Memory B cell (primary cell): ENCODE measurements at places on chromosomes 2 and 18.

DNA sequence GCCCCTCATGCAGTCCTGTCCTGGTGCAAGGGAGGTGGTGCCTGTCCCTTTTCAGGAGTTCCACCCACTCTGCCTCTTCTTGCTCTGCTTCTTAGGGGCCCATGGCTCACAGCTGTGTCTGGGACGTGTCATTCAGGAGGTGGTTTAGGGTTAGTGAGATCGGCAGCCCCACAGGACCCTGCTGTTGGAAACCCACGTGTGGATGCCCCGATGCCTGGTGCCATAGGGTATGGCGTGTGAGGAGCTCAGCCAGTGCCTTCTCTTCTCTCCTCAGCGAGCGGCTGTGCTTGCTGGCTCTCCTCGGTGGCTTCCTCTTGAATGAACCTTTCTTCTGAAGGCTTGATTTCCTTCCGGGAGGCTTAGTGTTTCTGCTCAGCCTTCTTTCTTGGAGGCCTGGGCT lies 55.2 kb downstream of the LDLRAD4 start:
- H3K27ac ChIP-seq = no peak overlapping the region
- H3K36me3 ChIP-seq = no peaks in the 10 kb centered on the region
- no peak overlapping the region for H3K4me3 ChIP-seq
- DNase-seq = no peak
- peaks cover 8% of the 10 kb centered on the region for H3K27me3 ChIP-seq

DNA sequence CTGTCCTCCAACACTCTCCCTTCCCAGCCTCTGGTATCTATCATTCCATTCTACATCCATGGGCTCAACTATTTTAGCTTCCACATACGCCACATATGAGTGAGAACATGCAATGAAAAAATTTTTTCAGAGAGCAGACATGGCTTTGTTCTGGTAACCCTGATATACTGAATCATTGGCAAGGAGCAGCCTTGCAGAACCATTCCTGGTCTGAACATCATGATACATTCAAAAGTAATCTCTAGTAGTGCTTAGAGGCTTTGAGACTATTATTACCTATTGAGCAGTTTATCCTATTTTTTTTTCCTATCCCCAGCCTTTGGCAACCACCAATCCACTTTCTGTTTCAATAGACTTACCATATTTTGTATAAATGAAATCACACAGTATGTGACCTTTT lies 393.1 kb upstream of the KCNH7 start:
- H3K27me3 ChIP-seq = no peaks in the 10 kb centered on the region
- no peak overlapping the region for H3K27ac ChIP-seq
- no peak overlapping the region for H3K4me3 ChIP-seq
- H3K36me3 ChIP-seq = no peaks in the 10 kb centered on the region
- DNase-seq = no peak

DNA sequence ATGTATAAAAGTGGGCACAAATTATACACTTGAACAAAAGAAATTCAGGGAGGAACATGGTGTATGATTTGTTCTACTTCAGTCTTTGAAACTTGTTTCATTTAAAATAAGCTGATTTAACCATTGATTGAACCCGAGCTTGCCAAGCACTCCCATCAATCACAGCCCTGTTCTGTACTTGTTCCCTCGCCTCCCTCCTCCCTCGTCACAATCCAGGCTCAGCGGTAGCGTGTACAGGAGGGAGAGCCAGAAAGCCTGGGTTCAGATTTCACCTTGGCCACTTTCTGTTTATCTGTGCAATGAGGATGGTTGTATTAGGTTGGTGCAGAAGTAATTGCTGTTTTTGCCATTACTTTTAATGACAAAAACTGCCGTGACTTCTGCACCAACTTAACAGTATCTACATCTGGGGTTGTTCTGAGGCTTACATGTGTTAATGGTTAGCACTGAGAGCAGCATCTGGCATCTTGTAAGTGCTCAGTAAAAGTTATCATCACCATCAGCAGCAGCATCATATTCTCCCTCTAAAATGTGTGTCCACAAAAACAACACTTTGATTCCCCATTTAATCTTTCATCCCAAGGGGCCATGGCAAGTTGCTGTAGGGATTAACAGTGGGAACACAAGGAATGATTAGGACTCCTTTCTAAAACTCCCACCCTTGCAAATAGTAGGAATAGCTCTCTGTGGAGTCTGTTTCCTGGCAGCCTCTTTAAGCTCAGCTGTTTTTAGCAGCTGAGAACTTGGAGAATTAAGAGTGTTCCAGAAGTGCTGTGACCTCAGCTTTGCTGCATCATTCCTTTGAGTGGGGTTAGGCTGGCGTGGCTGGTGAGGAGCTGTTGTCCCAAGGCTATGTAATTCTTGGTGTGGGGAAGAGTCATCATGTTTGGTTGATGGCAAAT lies 4.7 kb downstream of the DPYSL5 start:
- H3K27me3 ChIP-seq = peaks cover 12% of the 10 kb centered on the region
- H3K27ac ChIP-seq = no peak overlapping the region
- H3K36me3 ChIP-seq = no peaks in the 10 kb centered on the region
- peaks cover 4% of the 10 kb centered on the region for H3K4me1 ChIP-seq
- DNase-seq = no peak
- no peak overlapping the region for H3K4me3 ChIP-seq

DNA sequence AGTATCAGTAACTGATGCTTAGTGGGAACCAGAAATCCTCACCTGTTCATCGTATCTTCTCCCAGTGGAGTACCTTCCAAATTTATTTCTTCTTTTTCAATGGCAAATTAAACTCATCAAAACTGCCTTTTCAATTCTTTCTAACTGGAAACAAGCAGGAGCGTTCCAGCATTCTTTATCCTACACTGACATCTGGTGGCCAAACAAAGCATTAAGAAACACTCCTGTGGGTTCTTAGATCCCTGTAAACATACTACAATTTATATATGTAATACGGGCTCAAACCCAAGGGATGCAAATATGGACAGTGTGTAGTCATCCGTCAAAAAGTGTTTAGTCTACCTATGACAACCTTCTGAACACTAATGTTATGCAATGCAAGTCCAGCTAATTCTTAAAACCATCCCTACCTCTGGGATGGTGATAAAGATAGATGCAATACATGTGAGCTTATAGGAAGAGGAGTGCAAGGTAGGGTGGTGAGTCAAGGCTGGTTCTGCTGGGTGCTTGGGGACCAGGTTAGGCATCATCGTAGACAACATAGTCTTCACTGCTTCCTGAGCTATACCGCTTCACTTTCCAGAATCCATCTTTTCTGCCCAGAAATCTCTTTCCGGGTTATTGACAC lies 375.0 kb downstream of the CTNNA2 start:
- no peaks in the 10 kb centered on the region for H3K4me1 ChIP-seq
- DNase-seq = no peak
- H3K4me3 ChIP-seq = no peak overlapping the region
- H3K27ac ChIP-seq = no peak overlapping the region
- no peaks in the 10 kb centered on the region for H3K36me3 ChIP-seq

GRCh38 chr2:118351796-118352195 lies 263.5 kb downstream of the INSIG2 start:
- H3K4me3 ChIP-seq = no peak overlapping the region
- H3K36me3 ChIP-seq = no peaks in the 10 kb centered on the region
- no peak for DNase-seq
- H3K27ac ChIP-seq = no peak overlapping the region
- H3K27me3 ChIP-seq = peaks cover 12% of the 10 kb centered on the region
- no peaks in the 10 kb centered on the region for H3K4me1 ChIP-seq
